ENCODE measurements at places on chromosomes 2 and 18. TPM values are rescaled to one million over a fixed set of nuclear protein-coding genes. Genes with fewer than 3 reads are reported as not detected.

Gene TRIM43
- polyA plus RNA-seq, result not detected

Gene CFC1
- polyA plus RNA-seq, result not detected

Gene CNRIP1
- polyA plus RNA-seq, result 1.3 TPM

Gene EFR3B
- not detected for polyA plus RNA-seq

Gene HTR2B
- not detected for polyA plus RNA-seq

Gene MC2R
- polyA plus RNA-seq, result not detected

Gene GKN2
- not detected for polyA plus RNA-seq

Gene LOXL3
- polyA plus RNA-seq, result 1.1 TPM

Gene C1QL2
- polyA plus RNA-seq, result not detected

Gene GALNT5
- 39.3 TPM for polyA plus RNA-seq

Gene MSTN
- polyA plus RNA-seq, result not detected

Gene ZNF514
- polyA plus RNA-seq, result 13.0 TPM

Gene PRSS56
- polyA plus RNA-seq, result not detected

DNA sequence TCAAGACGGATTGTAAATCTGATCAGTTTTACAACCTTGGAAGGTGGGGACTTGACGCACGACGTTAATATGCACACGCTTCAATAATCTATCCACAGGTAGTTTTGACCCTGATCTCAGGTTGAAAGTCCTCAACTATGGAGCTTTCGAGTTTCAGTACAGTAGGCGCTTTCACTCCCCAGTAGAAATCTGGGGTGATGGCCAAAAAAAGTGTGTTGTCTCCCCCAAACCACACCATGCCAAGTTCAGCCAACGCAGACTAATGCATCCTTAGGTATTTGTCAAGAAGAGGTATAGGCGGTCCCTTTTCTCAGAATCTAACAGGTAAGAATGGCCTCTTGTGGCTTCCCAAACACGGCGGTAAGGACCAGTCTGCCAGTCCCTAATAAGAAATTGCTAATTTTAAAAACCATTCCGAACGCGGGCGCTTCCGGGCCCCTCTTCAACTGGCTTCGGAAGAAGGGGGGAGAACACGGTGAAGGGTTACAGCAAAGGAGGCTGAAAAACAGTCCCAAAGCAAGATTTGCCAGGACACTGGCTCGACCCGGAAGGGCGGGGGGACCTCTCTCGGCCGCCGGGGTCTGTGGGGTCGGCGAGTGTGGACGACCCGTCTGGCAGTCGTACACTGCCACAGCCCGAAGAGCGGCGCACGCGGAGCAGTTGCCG, 659 bp downstream of the FAM210A start:
- H3K27ac ChIP-seq, result peak overlapping the region; percentile 93
- peaks cover 16% of the 10 kb centered on the region for H3K4me1 ChIP-seq
- peak overlapping the region; percentile 97 for H3K4me3 ChIP-seq
- H3K27me3 ChIP-seq, result no peaks in the 10 kb centered on the region

GRCh38 chr18:59286341-59286740, 13.1 kb upstream of the RAX start:
- no peaks in the 10 kb centered on the region for H3K4me1 ChIP-seq
- H3K4me3 ChIP-seq, result no peak overlapping the region
- DNase-seq, result no peak
- H3K27ac ChIP-seq, result no peak overlapping the region

GRCh38 chr2:237097911-237098702, 12.4 kb downstream of the COPS8 start:
- DNase-seq, result no peak
- no peak overlapping the region for H3K4me3 ChIP-seq
- peaks cover 61% of the 10 kb centered on the region for H3K36me3 ChIP-seq
- no peak overlapping the region for H3K27ac ChIP-seq
- no peaks in the 10 kb centered on the region for H3K4me1 ChIP-seq

GRCh38 chr2:180328795-180329422, 321.8 kb upstream of the CWC22 start:
- no peaks in the 10 kb centered on the region for H3K27me3 ChIP-seq
- no peaks in the 10 kb centered on the region for H3K4me1 ChIP-seq
- no peak overlapping the region for H3K4me3 ChIP-seq
- DNase-seq, result no peak
- H3K36me3 ChIP-seq, result no peaks in the 10 kb centered on the region

DNA sequence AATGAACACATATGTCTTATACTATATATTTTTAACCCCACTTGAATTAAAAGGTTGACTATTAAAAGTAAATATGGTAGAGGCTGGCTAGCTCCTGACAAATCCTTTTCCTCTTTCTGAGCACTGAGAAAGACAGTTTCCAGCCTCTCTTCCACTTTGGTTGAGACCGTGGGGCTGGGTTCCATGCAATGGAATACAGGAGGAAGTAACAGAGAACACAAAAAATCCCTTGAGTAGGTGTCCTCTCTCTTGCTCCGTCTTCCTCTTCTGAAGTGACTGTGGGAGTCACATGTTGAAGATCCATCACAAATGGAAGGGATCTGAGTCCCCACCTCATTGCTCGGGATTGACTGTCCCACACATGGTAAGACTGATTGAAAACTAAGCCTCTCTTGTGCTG, 36.6 kb upstream of the SIGLEC15 start:
- H3K36me3 ChIP-seq, result no peaks in the 10 kb centered on the region
- no peak overlapping the region for H3K27ac ChIP-seq
- no peak for DNase-seq
- H3K4me1 ChIP-seq, result no peaks in the 10 kb centered on the region

- peaks cover 28% of the 10 kb centered on the region for H3K4me1 ChIP-seq
- no peak for DNase-seq
- no peaks in the 10 kb centered on the region for H3K27me3 ChIP-seq
Measured at GRCh38 chr2:101307503-101307902, 998 bp downstream of the RNF149 start.

- DNase-seq, result no peak
- no peaks in the 10 kb centered on the region for H3K4me1 ChIP-seq
- H3K27me3 ChIP-seq, result no peaks in the 10 kb centered on the region
- H3K4me3 ChIP-seq, result no peak overlapping the region
Measured at GRCh38 chr2:190984595-190984994, 29.4 kb downstream of the STAT1 start.

DNA sequence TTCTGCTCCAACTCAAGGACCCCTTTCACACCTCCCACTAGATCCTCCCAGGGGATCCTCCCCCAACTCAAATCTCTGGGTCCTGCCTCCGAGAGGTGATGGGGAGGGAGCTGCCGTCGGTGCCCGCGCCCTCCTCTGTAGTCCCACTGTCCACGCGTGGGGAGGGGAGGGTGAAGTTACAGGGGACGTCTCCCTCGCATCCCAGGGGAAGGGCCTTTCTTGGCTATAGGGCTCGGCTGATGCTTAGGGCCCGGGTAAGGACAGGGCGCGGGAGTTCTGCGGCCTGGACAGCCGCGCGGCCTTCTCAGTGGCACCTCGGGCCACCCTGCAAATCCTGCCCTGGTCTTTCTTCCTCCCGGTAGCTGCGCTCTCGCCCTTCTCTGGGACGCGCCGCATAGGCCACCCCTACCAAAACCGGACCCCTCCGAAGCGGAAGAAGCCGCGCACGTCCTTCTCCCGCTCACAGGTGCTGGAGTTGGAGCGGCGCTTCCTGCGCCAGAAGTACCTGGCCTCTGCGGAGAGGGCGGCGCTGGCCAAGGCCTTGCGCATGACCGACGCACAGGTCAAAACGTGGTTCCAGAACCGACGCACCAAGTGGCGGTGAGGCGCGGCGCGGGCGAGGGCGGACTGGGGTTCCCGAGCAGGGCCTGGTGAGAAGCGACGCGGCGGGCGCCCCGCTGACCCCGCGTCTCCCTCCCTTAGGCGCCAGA, 1.2 kb downstream of the TLX2 start:
- no peak overlapping the region for H3K4me3 ChIP-seq
- no peak overlapping the region for H3K27ac ChIP-seq
- H3K4me1 ChIP-seq, result peaks cover 19% of the 10 kb centered on the region
- no peak for DNase-seq
- H3K36me3 ChIP-seq, result no peaks in the 10 kb centered on the region

- DNase-seq, result no peak
- H3K36me3 ChIP-seq, result peaks cover 76% of the 10 kb centered on the region
- H3K4me3 ChIP-seq, result no peak overlapping the region
- no peak overlapping the region for H3K27ac ChIP-seq
- H3K27me3 ChIP-seq, result no peaks in the 10 kb centered on the region
Measured at GRCh38 chr2:200993097-200993496, 29.6 kb upstream of the ORC2 start.

DNA sequence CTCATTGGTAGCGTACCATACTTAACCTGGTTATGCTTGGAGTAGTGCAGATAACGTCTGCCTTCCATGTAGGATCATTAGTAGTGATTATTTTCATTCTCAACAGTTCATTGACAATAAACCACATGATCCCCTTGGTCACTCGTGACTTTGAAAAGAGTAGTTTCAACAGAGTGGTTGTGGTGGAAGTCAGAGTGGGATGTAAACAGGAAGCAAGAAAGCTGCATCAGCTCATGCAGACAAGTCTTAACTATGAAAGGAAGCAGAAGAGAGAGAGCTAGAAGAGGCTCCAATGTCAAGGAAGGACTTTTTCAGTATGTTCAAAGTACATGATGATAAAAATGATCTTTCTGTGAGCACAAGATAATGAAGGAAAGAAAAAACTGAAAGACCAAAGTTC, 287.4 kb downstream of the MBD2 start:
- H3K27me3 ChIP-seq, result no peaks in the 10 kb centered on the region
- DNase-seq, result no peak
- no peaks in the 10 kb centered on the region for H3K36me3 ChIP-seq
- H3K27ac ChIP-seq, result no peak overlapping the region
- no peak overlapping the region for H3K4me3 ChIP-seq

GRCh38 chr2:197828464-197829135, 24.2 kb downstream of the PLCL1 start:
- H3K4me3 ChIP-seq, result no peak overlapping the region
- H3K27me3 ChIP-seq, result no peaks in the 10 kb centered on the region
- no peaks in the 10 kb centered on the region for H3K36me3 ChIP-seq
- DNase-seq, result no peak
- H3K4me1 ChIP-seq, result no peaks in the 10 kb centered on the region

DNA sequence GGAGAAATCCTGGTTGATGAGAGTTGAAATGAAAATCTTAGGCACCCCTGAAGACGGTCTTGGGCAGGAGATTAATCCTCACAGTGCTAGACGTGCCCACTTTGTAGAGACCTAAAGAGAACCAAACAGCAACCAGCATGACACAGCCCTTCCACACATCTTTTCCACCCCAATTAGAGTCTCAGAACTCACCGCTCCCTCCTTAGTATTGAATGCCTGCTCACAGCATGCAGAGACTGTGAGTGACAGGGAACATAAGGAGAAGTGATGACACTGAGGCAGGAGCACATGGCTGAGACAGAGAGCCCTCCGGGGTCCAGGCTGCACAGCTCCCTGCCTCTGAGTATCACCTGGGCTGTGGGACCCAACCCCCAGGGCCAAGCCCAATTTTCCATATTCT, 367.6 kb downstream of the EIPR1 start:
- H3K27ac ChIP-seq, result no peak overlapping the region
- H3K4me3 ChIP-seq, result no peak overlapping the region
- H3K4me1 ChIP-seq, result no peaks in the 10 kb centered on the region
- H3K27me3 ChIP-seq, result peaks cover 19% of the 10 kb centered on the region
- DNase-seq, result no peak

- peak overlapping the region; percentile 47 for H3K4me3 ChIP-seq
- peaks cover 2% of the 10 kb centered on the region for H3K4me1 ChIP-seq
- no peak overlapping the region for H3K27ac ChIP-seq
- no peak for DNase-seq
- no peaks in the 10 kb centered on the region for H3K27me3 ChIP-seq
Measured at GRCh38 chr18:74291472-74291770, 342 bp downstream of the CYB5A start.

DNA sequence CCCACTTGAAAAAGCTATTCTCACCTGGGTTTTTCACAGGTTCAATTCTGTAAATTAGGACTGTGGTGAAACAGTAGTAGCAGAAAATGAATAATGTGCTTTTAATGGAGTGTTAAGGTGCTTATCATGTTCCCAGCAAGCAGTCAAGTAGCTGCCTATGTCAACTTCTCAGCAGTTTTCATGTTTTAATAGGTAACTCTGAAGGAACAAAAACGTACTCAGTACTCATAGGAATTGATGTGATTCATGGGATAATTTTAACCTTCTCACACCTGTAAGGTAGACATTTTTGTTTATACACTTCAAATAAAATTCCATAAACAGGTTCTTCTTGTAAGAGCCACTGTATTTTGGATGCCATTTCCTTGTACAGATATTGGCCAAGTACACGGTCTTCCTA, 801.6 kb downstream of the MBD2 start:
- H3K4me1 ChIP-seq, result no peaks in the 10 kb centered on the region
- no peak overlapping the region for H3K27ac ChIP-seq

- H3K36me3 ChIP-seq, result no peaks in the 10 kb centered on the region
- no peak overlapping the region for H3K27ac ChIP-seq
Measured at GRCh38 chr18:75320506-75320905, 107.0 kb downstream of the SMIM21 start.

GRCh38 chr2:100702438-100703109, 117.4 kb upstream of the NPAS2 start:
- no peaks in the 10 kb centered on the region for H3K4me1 ChIP-seq
- no peaks in the 10 kb centered on the region for H3K36me3 ChIP-seq
- no peak overlapping the region for H3K4me3 ChIP-seq
- H3K27ac ChIP-seq, result no peak overlapping the region

- H3K36me3 ChIP-seq, result no peaks in the 10 kb centered on the region
- H3K4me1 ChIP-seq, result no peaks in the 10 kb centered on the region
- no peak for DNase-seq
- H3K27ac ChIP-seq, result no peak overlapping the region
- no peak overlapping the region for H3K4me3 ChIP-seq
Measured at GRCh38 chr2:207937823-207938222, 87.5 kb downstream of the PLEKHM3 start.

GRCh38 chr2:10457846-10458598, 9.9 kb upstream of the ODC1 start:
- H3K4me1 ChIP-seq, result no peaks in the 10 kb centered on the region
- DNase-seq, result no peak
- peaks cover 28% of the 10 kb centered on the region for H3K27me3 ChIP-seq
- H3K4me3 ChIP-seq, result no peak overlapping the region
- no peak overlapping the region for H3K27ac ChIP-seq

- no peaks in the 10 kb centered on the region for H3K27me3 ChIP-seq
- no peak overlapping the region for H3K4me3 ChIP-seq
- no peaks in the 10 kb centered on the region for H3K4me1 ChIP-seq
Measured at GRCh38 chr2:70482401-70482800, 71.2 kb downstream of the TGFA start.

GRCh38 chr2:177029501-177029900, 183.1 kb upstream of the HNRNPA3 start:
- peaks cover 6% of the 10 kb centered on the region for H3K27me3 ChIP-seq
- no peaks in the 10 kb centered on the region for H3K4me1 ChIP-seq
- no peak overlapping the region for H3K27ac ChIP-seq
- no peak overlapping the region for H3K4me3 ChIP-seq
- DNase-seq, result no peak
